ENCODE measurements at places on chromosomes 4 and X. TPM values are rescaled to one million over a fixed set of nuclear protein-coding genes. Genes with fewer than 3 reads are reported as not detected.

DNA sequence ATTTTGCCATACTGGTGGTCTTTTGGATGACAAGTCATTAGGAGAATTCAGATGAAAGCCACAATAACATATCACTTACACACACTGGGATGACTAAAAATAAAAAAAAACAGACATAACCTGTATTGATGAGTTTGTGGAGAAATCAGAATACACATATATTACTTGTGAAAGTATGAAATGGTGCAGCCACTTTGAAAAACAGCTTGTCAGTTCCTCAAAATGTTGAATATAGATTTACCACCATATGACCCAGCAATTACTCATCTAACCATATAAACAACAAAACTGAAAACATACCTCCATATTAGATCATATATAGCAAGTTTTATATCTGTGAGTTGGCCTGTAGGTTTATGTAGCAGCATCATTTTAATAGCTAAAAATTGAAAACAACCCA, 608.7 kb downstream of the TLL1 start:
- no peak for DNase-seq
- no peaks in the 10 kb centered on the region for H3K4me1 ChIP-seq
- H3K36me3 ChIP-seq = no peaks in the 10 kb centered on the region

- DNase-seq = peak; percentile 99
- H3K4me3 ChIP-seq = peak within 1 kb of the TSS; percentile 97
- peak within 1 kb of the TSS; percentile 89 for H3K27ac ChIP-seq
- no peaks in the 10 kb centered on the region for H3K27me3 ChIP-seq
Observed at GRCh38 chr4:94207469-94208224, at the start of gene SMARCAD1. Gene SMARCAD1, plus strand, starts transcription at chr4:94207865. Its CDS starts 530 bp downstream, at chr4:94208395.

DNA sequence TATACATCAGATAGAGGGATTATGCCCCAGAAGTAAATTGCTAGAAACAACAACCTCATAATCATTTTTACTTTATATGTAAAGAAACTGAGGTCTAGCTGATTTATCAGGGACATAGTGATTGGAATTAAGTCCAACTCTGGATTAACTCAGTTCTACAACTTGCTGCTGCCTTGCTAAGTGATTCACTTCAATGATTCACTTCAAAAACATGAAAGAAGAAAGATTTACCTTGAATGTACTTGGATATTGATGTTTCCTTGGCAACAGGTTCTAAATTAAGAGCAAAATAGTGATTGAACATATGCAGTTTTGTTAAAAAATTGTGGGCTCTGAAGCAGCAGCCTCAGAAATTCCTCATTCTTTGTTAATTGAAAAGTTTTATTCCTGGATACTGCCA, 99.8 kb upstream of the H2AZ1 start:
- DNase-seq = no peak
- H3K27me3 ChIP-seq = no peaks in the 10 kb centered on the region
- H3K4me1 ChIP-seq = no peaks in the 10 kb centered on the region
- H3K36me3 ChIP-seq = no peaks in the 10 kb centered on the region
- no peak overlapping the region for H3K27ac ChIP-seq
- H3K4me3 ChIP-seq = no peak overlapping the region

DNA sequence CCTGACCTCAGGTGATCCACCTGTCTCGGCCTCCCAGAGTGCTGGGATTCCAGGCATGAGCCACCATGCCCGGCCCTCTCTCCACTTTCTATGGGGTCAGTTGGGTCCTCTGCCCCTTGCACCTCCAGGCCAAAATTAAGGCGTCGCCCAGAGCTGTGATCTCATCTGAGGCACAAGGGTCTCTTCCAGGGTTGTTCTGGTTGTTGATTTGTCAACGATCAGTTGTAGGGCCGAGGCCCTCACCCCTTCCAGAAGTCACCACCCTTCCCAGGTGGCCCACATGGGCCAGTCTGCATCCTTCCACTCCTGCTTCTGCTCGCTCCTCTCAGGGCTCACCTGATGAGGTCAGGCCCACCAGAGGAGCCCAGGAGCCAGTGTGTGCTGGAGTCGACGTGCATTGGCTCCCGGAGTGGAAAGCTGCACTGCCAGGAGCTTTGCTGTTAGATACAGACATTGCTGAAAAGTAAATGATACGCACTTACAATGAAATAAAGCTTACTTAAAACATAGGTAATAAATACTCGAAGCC, 14.3 kb upstream of the TMEM271 start:
- H3K27me3 ChIP-seq = no peaks in the 10 kb centered on the region
- H3K27ac ChIP-seq = no peak overlapping the region
- H3K36me3 ChIP-seq = no peaks in the 10 kb centered on the region

- no peak for DNase-seq
- H3K27me3 ChIP-seq = no peaks in the 10 kb centered on the region
- no peaks in the 10 kb centered on the region for H3K4me1 ChIP-seq
- no peak overlapping the region for H3K4me3 ChIP-seq
- H3K36me3 ChIP-seq = no peaks in the 10 kb centered on the region
Observed at GRCh38 chr4:96675896-96676295, 836.0 kb downstream of the PDHA2 start.

DNA sequence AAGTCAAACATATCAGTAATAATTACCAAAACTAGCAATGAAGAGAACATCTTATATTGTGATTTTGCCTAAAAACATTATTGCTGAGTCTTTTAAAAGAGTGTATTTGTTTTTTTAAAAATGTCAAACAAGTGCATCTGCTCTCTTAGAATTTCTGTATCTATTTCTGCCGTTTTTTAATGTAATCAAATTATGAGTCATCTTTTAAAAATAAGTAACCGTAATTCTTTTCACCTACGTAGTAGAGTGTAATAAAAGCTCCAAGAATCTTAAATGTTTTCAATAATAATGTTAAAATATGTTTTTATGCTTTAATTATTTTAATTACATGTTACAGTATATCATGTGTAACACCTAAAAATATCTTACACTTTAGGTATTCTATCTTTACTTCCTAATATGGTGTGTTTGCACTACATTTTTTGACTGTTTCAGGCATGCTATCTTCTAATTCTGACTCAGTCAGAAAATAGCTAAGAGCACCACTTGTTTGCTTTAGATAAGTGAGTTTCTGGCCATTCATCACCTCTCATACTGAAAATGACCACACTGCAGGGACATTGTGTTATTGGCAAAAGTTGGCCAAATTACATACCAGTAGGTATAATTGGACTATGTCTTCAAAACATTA, 368.5 kb downstream of the PCDH7 start:
- no peak for DNase-seq
- H3K27ac ChIP-seq = peak overlapping the region; percentile 66
- peaks cover 2% of the 10 kb centered on the region for H3K4me1 ChIP-seq

GRCh38 chrX:65451663-65452062, 82.9 kb downstream of the LAS1L start:
- H3K27me3 ChIP-seq = no peaks in the 10 kb centered on the region
- H3K36me3 ChIP-seq = no peaks in the 10 kb centered on the region
- no peaks in the 10 kb centered on the region for H3K4me1 ChIP-seq
- no peak overlapping the region for H3K4me3 ChIP-seq
- no peak for DNase-seq

DNA sequence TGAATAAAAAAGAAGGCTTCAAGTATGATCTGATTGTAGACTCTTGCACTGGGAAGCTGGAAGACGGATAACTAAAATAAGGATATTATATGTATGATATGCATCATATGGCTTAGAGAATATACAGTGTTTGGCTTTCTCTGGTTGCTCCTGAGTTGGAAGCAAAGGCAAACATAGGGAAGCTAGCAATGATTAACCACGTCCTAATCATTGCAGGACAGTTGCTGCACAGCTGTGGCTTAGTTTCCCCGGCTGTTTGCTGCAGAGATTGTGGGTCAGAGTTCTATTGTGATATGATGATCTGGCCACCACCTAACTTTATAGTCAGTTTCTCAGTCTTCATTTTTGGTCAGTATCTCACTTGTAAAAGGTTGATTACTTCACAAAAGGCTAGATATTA, 36.3 kb upstream of the PARM1 start:
- no peak overlapping the region for H3K4me3 ChIP-seq
- H3K27ac ChIP-seq = no peak overlapping the region
- no peaks in the 10 kb centered on the region for H3K27me3 ChIP-seq
- DNase-seq = no peak
- H3K4me1 ChIP-seq = no peaks in the 10 kb centered on the region

GRCh38 chr4:150328496-150328895, 250.3 kb downstream of the DCLK2 start:
- no peak overlapping the region for H3K4me3 ChIP-seq
- no peaks in the 10 kb centered on the region for H3K36me3 ChIP-seq
- no peak overlapping the region for H3K27ac ChIP-seq
- no peaks in the 10 kb centered on the region for H3K27me3 ChIP-seq
- DNase-seq = no peak

GRCh38 chrX:70289168-70289792, 447 bp downstream of the PDZD11 start:
- no peaks in the 10 kb centered on the region for H3K27me3 ChIP-seq
- H3K27ac ChIP-seq = peak overlapping the region; percentile 73
- no peak for DNase-seq
- H3K4me3 ChIP-seq = peak overlapping the region; percentile 55
- H3K36me3 ChIP-seq = no peaks in the 10 kb centered on the region

DNA sequence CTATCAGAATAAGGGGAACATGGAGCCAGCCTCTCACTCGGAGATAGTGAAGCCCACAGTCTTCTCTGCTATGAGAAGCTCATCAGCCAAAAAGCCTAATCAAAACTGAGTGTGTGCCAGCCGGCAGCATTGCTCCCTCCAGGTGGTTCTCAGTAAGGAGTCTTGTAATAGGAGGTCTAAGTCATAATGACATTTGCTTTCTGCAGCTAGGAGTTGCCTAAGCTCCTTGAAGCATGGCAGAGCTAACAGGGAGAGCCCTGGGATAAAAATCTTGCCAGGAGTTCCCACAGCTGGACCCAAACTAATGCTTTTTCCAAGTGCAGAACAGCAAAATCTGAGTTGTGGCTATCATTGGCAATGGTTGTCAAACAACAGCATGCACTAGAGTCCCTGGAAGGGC, 245.2 kb downstream of the SPATA18 start:
- no peak overlapping the region for H3K27ac ChIP-seq
- DNase-seq = no peak
- H3K4me3 ChIP-seq = no peak overlapping the region
- H3K4me1 ChIP-seq = no peaks in the 10 kb centered on the region
- H3K27me3 ChIP-seq = no peaks in the 10 kb centered on the region
- H3K36me3 ChIP-seq = no peaks in the 10 kb centered on the region

- no peak overlapping the region for H3K27ac ChIP-seq
- DNase-seq = peak; percentile 36
Observed at GRCh38 chrX:2464677-2465166, 36.1 kb downstream of the DHRSX start.

DNA sequence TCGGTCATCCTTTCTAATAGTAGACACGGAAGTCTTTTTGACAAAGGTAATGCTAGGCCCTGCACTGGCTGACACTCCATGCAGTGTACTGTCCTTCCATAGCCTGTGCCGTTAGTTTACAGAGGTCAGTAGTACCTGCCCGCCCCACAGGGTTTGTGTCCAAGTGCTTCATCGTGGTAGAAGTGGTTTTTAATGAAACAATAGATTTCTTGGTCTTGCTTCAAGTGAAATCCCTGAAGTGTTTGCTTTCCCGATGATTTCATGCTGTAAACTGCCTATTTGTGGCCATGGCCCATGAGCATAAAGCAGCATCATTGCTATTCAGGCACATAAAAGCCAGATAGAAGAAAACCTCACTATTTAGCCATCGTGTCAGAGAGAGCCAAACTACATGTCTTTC, 139.3 kb downstream of the GPR143 start:
- H3K4me3 ChIP-seq = no peak overlapping the region
- H3K36me3 ChIP-seq = no peaks in the 10 kb centered on the region
- H3K4me1 ChIP-seq = peaks cover 2% of the 10 kb centered on the region
- no peak for DNase-seq
- H3K27ac ChIP-seq = no peak overlapping the region

GRCh38 chr4:161937596-161937995, 226.2 kb downstream of the FSTL5 start:
- H3K36me3 ChIP-seq = no peaks in the 10 kb centered on the region
- no peak overlapping the region for H3K4me3 ChIP-seq
- H3K27me3 ChIP-seq = no peaks in the 10 kb centered on the region
- DNase-seq = no peak
- no peak overlapping the region for H3K27ac ChIP-seq
- no peaks in the 10 kb centered on the region for H3K4me1 ChIP-seq

DNA sequence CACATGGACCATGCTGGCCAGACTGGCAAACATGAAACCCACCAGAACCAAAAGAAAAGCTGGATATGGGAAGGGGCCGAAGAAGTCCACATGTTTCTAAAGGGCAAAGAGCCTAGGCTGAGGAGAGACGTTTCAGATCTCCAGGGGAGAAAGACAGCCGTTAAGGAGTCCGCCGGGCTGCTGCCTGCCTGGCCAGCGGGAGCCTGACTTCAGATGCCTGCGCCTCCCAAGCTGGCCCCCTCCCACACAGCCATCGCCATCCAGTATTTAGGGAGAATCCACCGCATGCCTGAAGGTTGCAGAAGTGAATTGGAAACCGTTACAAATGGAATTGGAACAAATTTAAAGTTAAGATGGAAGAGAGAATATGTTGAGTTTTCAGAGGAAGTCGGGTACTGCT, 2.9 kb downstream of the TBL1X start:
- DNase-seq = no peak
- H3K27me3 ChIP-seq = peaks cover 10% of the 10 kb centered on the region
- no peak overlapping the region for H3K4me3 ChIP-seq
- no peaks in the 10 kb centered on the region for H3K36me3 ChIP-seq
- H3K27ac ChIP-seq = no peak overlapping the region

DNA sequence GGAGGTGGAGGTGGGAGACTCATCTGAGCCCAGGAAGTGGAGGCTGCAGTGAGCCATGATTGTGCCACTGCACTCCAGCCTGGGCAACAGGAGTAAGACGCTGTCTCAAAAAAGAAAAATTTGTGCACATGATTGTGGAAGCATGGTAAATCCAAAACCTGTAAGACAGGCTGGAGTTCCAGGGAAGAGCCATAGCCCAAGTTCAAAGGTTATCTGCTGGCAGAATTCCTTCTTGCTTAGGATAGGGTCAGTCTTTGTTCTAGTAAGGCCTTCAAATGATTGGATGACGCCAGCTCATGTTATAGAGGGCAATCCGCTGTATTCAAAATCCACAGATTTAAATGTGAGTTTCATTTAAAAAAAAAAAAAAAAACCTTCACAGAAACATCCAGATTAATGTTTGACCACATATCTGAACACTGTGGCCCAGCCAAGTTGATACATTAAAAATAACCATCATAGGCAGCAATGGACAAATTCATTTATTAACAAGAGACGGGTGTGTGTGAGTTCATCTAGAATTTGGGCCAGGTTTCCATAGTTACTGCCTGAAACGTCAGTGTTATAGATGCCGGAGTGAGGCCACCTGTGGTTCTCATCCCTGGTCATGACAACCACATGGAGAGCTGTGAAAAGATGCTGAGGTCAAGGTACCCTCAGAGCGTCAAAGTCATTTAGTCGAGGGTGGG, 35.2 kb upstream of the SLC2A9 start:
- H3K4me1 ChIP-seq = no peaks in the 10 kb centered on the region
- no peaks in the 10 kb centered on the region for H3K27me3 ChIP-seq
- DNase-seq = no peak
- H3K4me3 ChIP-seq = no peak overlapping the region
- no peaks in the 10 kb centered on the region for H3K36me3 ChIP-seq
- no peak overlapping the region for H3K27ac ChIP-seq

GRCh38 chr4:39825741-39826231, 127.8 kb downstream of the UBE2K start:
- peaks cover 14% of the 10 kb centered on the region for H3K36me3 ChIP-seq
- DNase-seq = no peak
- peak overlapping the region; percentile 48 for H3K27ac ChIP-seq
- no peaks in the 10 kb centered on the region for H3K4me1 ChIP-seq
- no peak overlapping the region for H3K4me3 ChIP-seq
- H3K27me3 ChIP-seq = no peaks in the 10 kb centered on the region

Gene MGAT4D
- total RNA-seq = not detected

Gene AVPR2
- 0.98 TPM for total RNA-seq

Gene APOOL
- total RNA-seq = 17.8 TPM

Gene ZNF41
- 9.8 TPM for total RNA-seq

Gene ASMT
- total RNA-seq = 0.63 TPM

Gene HMX1
- total RNA-seq = not detected

Gene DCLK2
- 3.6 TPM for total RNA-seq

Gene EMCN
- 90.8 TPM for total RNA-seq

Gene STATH
- not detected for total RNA-seq
